ENCODE measurements at places on chromosomes 16 and 17.

DNA sequence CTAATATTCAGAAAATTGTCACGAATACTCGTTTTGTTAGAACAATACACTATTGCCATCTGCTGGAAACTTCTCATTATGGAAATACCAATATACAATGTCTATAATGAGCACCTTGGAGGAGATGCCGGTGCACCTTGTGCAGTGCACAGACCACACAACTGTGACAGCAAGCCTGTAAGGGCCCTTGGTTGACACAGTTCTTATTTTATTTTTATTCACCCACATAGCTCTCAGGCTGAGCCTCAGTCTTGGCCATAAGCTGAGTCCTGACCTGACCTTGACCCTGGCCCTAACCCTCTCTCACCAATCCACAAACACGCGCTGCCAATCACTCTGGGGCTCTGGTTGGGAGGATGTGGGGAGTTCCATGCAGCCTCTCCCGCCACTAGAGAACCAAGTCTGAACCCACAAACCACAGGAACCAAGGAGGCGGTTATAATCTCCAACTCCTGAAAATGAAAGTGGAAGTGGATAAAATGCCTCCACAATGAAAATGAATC, 7.6 kb downstream of the AIPL1 start:
- H3K36me3 ChIP-seq = peaks cover 5% of the 10 kb centered on the region
- peak overlapping the region; percentile 92 for H3K27ac ChIP-seq
- peaks cover 13% of the 10 kb centered on the region for H3K4me1 ChIP-seq
- H3K4me3 ChIP-seq = peak overlapping the region; percentile 51
- DNase-seq = peak; percentile 65
- H3K27me3 ChIP-seq = peaks cover 30% of the 10 kb centered on the region

- H3K27ac ChIP-seq = no peak overlapping the region
- H3K27me3 ChIP-seq = peaks cover 18% of the 10 kb centered on the region
- H3K4me1 ChIP-seq = peaks cover 19% of the 10 kb centered on the region
Observed at GRCh38 chr17:73156166-73156840, 8.5 kb upstream of the SSTR2 start.

DNA sequence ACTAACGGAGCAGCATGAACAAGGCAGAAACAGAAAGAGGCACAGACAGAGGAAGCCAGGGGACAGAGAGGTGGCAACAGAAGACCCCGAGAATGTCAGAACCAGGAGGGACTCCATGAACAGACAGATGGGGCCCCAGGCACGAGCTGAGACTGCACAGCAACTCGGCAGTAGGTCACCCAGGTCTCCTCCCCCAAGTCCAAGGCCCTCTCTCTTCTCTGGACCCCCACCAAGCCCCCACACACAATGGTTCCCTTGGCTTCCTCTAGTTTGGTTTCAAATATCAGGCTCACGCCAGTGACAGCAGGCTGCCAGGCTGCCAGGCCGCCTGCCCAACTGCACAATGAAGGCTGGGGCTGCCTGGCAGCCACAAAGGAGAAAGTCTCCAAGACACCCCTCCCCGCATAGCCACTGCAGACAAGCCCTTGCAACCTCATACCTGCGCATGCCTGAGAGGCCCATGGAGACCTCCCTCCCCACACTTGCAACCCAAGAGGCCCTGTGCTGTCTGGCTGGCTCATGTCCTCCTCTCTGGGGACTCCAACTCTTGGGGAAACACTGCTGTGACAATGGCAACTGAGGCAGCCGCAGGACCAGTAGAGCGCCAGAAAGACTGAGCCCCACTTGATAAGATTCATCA, 54.8 kb downstream of the PIMREG start:
- no peak for DNase-seq
- H3K27me3 ChIP-seq = no peaks in the 10 kb centered on the region
- H3K4me1 ChIP-seq = peaks cover 20% of the 10 kb centered on the region
- H3K4me3 ChIP-seq = no peak overlapping the region
- no peaks in the 10 kb centered on the region for H3K36me3 ChIP-seq
- H3K27ac ChIP-seq = no peak overlapping the region

GRCh38 chr17:61984821-61985220, 57.0 kb upstream of the INTS2 start:
- H3K27ac ChIP-seq = no peak overlapping the region
- H3K4me1 ChIP-seq = no peaks in the 10 kb centered on the region
- no peak for DNase-seq
- H3K36me3 ChIP-seq = peaks cover 28% of the 10 kb centered on the region
- H3K27me3 ChIP-seq = no peaks in the 10 kb centered on the region

Data from activated T-cell treated with anti-CD3 and anti-CD28 coated beads, Interleukin-2, amount 50 U/mL, for 72 hours (primary cell).